ENCODE measurements at places on chromosomes 2 and 18. TPM values are rescaled to one million over a fixed set of nuclear protein-coding genes. Genes with fewer than 3 reads are reported as not detected.

The ACTG2 gene
- 3.5 TPM for total RNA-seq

The ZSWIM2 gene
- total RNA-seq = not detected

The REG1B gene
- total RNA-seq = not detected

The TNFAIP6 gene
- total RNA-seq = 32.4 TPM
